ENCODE measurements at places on chromosomes 1 and 21. TPM values are rescaled to one million over a fixed set of nuclear protein-coding genes. Genes with fewer than 3 reads are reported as not detected.

Gene OR4F29
- total RNA-seq = not detected

Gene CYP4X1
- total RNA-seq = not detected

Gene NBPF4
- not detected for total RNA-seq

Gene BATF3
- 36.0 TPM for total RNA-seq

Gene FCRL2
- not detected for total RNA-seq

Gene HEYL
- 3.1 TPM for total RNA-seq

Gene LCE2C
- not detected for total RNA-seq

Gene SDC3
- 8.4 TPM for total RNA-seq

Gene PLA2G4A
- total RNA-seq = 9.2 TPM

Gene HSPA6
- 8.3 TPM for total RNA-seq

Gene YRDC
- total RNA-seq = 12.1 TPM

Gene TNFRSF18
- total RNA-seq = 0.15 TPM

Gene LDLRAD1
- not detected for total RNA-seq

Gene KRTAP12-2
- not detected for total RNA-seq

Gene SEC16B
- 1.3 TPM for total RNA-seq

Gene AADACL4
- not detected for total RNA-seq

Gene ALG14
- 3.5 TPM for total RNA-seq

Gene SLC6A17
- 4.1 TPM for total RNA-seq

Gene MMP23B
- total RNA-seq = 1.2 TPM

Gene KIF2C
- 39.3 TPM for total RNA-seq

Gene MX2
- total RNA-seq = not detected

Gene ADPRS
- 27.7 TPM for total RNA-seq

Gene CRYBG2
- 1.3 TPM for total RNA-seq

Gene CIART
- total RNA-seq = 2.2 TPM

Gene S100A8
- not detected for total RNA-seq

Gene AKR7A3
- total RNA-seq = 0.32 TPM

Gene NCAM2
- total RNA-seq = not detected

Gene LCE1C
- not detected for total RNA-seq

Gene RORC
- 0.05 TPM for total RNA-seq

Gene MAN1C1
- total RNA-seq = 0.30 TPM

Gene SPATA17
- 2.1 TPM for total RNA-seq

Gene SOX13
- total RNA-seq = 16.4 TPM

Gene DDR2
- 0.21 TPM for total RNA-seq

Gene FCAMR
- total RNA-seq = not detected

Gene SYNJ1
- 2.6 TPM for total RNA-seq

Gene CD101
- 0.23 TPM for total RNA-seq

Gene MPZ
- 0.43 TPM for total RNA-seq

Gene ZBTB7B
- total RNA-seq = 53.7 TPM

Gene MAPKAPK2
- total RNA-seq = 80.2 TPM

Gene SAMD13
- 0.58 TPM for total RNA-seq

Gene MEF2D
- 31.8 TPM for total RNA-seq
